CD4-positive, alpha-beta T cell treated with Interleukin-1 beta for 1 hour (primary cell): ENCODE measurements at places on chromosomes 12 and 14.

DNA sequence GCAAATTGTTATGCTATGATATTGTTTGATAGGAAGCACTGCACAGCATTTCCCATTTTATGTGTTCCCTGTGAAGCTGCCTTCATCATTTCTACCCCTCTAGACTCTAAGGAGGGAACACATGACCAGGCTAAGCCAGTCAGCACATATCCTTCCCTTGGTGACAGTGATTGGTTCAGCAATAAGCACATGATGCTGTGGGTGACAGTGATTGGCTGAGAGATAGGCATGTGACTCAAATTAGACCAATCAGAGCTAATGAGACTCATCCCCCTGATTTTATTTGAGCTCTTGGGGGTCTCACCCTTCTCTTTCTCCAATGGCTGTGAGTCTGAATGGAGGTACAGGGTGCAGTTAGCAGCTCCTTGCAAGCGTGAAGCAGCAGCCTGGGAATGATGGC lies 195.2 kb downstream of the NUAK1 start:
- no peak for DNase-seq

DNA sequence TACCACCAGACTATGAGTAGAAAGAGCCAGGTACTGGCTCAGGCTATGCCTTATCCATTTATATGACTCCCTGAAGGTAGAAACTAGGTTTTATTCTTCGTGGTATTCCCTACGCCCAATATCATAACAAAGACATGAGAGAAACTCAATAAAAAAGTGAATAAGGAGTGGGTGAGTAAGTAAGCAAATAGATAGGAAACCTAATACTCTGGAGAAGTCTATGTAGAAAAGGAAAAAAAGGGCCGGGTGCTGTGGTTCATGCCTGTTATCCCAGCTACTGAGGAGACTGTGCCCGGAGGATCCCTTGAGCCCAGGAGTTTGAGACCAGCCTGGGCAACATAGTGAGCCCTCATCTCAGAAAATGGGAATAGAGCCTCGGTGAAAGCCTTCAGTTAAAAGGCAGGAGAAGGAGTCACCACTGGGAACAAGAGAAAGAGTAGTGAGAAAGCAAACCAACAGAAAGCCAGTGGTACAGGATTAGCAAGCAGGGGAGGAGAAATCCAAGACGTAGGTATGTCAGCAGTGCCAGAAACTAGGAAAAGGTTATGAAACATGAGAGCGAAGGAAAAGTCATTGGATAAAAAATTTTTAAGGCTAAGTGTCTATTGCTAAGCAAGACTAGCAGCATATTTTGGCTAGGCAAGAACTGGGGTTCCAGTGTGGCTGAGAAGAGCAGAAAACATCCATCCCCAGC lies 6.0 kb upstream of the OR6J1 start:
- no peak for DNase-seq

DNA sequence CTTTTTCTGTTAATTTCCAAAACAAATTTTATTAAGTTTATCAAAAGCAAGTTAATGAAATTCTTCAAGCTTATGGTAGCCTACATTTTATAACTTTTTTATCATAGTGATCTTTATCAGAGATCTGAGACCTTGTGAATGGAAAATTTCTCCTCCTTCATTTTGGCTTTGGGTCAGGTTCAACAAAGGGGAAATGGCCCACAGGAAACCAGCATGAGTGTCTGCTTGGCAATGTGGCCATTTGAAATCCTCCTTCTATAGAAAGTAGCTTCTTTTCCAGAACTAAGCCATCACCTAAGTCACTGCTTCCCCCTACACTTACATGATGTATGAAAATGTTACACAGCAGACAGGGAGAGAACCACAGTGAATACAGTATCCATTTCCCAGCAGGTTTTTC lies 1.6 kb downstream of the RHOJ start:
- no peak for DNase-seq

- no peak for DNase-seq
These were observed 291.4 kb downstream of the PCNX1 start for GRCh38 chr14:71198687-71199086.

- no peak for DNase-seq
These were observed 91.9 kb upstream of the DHRS4 start for GRCh38 chr14:23861666-23862065.
